Muscle of leg (tissue), 16 donors: ENCODE measurements at places on chromosomes 5 and 9. TPM values are rescaled to one million over a fixed set of nuclear protein-coding genes. Genes with fewer than 3 reads are reported as not detected.

Gene SV2C
- polyA plus RNA-seq, result 0.03 TPM

Gene LCN1
- not detected for polyA plus RNA-seq

DNA sequence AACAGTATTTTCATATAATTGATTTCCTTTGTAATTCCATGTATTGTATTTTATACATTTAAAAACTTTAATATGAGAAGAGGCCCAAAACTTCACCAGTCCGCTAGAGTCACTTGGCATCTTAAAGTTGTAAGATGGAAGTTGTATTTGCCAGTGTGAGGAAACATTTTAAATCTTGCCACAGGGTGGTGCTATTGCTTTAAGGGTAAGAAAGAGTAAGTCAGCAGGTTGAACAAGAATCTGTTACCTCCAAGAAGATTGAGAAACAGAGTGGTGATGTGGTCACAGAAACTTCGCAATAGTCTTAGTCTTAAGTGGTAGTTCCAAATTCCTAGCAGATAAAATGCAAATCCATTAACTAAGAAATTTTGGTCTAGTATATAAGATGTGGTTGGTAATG lies 39.8 kb upstream of the RANBP6 start:
- DNase-seq, result peak; percentile 59

DNA sequence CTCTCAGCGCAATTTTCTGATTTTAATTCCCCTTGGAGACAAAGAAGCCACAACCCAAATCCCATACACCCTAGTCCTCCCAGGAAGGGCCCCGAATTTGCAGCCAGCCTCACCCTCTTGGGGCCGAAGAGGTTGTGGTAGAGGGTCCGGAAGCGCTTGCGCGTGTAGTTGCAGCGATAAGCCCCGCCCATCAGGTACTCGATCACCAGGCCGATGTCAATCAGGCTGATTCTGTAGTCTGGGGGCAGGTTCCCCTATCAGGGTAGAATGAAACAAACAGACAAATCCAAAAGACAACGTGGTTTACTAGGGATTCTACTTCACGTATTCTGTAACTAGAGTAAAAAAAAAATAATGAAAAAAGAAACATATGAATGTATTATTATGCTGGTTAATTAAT lies 210.6 kb upstream of the KLF9 start:
- DNase-seq, result no peak

DNA sequence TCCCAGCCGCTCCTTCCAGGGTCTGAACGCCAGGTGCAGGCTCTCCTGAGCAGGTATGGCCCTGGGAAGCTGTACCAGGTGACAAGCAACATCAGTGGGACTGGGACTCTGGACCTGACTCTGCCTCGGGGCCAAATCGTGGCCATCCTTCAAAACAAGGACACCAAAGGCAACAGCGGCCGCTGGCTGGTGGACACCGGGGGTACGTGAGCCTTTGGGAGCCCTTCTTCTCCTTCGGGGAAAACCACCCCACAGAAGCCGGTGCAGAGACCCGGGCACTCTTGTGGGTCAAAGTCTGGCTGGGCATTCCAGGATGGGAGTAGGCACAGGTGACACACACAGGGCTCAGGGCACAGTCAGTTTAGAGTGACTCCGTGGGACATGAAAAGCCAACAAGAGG lies 45.8 kb downstream of the ARHGEF37 start:
- DNase-seq, result no peak
